ENCODE measurements at places on chromosomes 5 and 9.

- no peak for DNase-seq
Measured at GRCh38 chr9:86285261-86285660, 2.9 kb upstream of the ISCA1 start.

- no peak for DNase-seq
Measured at GRCh38 chr5:122463221-122463620, 151.2 kb downstream of the SNCAIP start.

GRCh38 chr9:126461608-126462007, 135.0 kb downstream of the MVB12B start:
- no peak for DNase-seq

DNA sequence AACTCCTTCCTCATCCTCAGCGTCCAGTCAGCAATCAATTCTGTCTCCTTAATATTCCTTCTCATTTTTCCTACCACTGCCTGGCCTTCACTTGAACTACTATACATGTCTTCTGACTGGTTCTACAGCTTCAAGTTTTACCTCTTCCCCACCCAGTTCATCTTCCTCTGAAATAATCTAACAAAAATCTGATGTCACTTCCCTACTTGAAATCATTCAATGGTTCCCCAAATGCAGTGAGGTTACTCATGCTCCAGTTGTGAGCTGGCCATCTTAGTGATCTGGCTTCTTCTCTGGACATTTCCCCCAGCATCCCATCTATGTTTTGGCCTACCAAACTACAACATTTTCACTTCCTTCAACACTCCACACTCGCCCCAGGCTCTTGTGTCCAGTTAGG, 14.9 kb upstream of the TMEM267 start:
- no peak for DNase-seq

GRCh38 chr9:35813434-35814105, 1.3 kb downstream of the HINT2 start:
- DNase-seq: no peak

DNA sequence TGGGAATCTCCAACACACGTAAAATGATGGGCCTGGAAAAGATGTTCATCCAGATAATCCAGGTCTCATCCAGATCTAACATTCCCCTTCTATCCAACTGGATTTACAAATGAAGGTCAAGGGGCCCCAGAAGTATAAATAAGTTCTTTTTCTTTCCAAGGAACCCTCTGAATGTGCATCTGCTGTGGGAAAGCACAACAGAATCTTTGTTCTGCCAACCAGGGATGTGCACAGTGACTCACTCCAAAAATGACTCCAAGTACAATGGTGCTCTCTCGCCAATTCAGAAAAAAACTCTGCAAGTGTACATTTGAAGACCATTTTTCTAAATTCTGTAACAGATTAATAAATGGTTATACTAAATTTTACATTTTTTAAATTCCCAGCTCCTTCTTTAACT, 12.4 kb downstream of the RAPGEF6 start:
- no peak for DNase-seq

DNA sequence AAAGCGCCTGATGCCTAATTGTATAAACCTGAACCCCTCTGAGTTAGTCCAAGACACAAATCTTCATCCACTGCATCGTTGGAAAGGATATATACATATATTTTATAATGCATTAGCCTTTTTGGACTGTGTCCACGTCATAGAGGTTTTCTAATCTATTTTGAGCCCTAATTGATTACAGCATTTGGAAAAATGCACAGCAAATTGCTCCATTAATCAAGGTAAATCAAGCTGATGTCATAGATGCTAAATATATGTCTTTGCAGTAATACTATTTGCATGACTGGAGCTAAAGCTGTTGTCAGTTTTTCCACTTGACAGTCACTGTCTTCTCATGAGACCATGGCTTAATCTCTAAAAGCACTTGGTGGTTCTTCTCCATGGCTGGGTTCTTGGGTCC, 483.5 kb upstream of the TNC start:
- DNase-seq: no peak

- no peak for DNase-seq
Measured at GRCh38 chr9:36317766-36318165, 59.5 kb upstream of the GNE start.

GRCh38 chr5:78992146-78992545, 7.0 kb upstream of the ARSB start:
- no peak for DNase-seq
